Activated effector memory CD4-positive, alpha-beta T cell treated with Interleukin-2 at 50 U/mL for 16 hours (primary cell): ENCODE measurements at places on chromosomes 2 and 18.

DNA sequence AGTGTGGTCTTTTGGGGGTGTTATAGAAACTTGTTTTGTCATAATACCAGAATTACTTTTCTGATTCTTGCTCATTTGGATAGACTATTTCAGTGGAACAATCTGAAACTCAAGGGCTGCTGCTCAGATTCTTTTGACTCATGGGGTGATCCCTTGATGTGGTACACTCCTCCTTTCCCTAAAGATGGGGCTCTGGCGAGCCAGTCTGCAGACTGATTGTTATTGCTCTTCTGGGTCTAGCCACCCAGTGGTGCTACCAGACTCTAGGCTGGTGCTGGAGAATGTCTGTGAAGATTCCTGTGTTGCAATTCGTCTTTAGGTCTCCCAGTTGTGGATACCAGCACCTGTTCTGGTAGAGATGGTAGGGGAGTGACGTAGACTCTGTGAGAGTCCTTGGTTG, 4.2 kb upstream of the MARS2 start:
- no peak for DNase-seq

DNA sequence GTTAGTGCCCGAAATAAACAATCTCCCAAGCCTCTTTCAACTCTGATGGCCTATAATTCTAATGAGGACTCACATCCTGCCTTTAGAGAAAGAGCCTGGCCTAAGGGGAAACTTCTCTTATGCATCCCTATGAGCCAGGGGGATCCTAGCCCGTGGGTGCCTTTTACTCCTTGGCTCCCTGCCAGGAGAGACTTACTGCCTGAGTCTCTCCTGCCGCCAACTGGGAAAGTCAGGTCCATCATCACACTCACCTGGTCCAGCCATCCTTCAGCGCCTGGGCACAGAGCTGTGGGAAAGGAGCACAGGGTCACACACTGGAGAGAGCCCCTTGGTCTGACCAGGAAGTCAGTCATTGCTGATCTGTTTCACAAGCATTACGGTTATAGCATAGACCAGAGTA, 24.1 kb downstream of the ENOSF1 start:
- DNase-seq, result no peak

DNA sequence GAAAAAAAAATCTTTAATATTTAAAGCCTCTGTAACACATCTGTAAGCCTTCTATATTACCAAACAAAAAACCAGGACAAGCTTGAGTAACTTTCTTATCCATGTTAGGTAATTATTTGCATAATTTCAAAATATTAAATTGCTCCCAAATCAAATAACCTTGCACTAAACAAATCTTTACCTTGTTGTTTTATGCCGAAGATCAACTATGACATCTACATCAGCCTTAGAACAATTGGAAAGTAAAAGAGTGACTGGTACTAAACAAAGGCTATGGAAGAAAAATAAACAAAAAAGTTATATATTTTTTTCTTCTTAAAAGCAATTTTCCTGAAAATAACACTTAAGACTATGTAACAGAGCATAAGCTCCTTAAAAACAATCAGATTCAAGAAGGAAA, 71.2 kb upstream of the SLC25A52 start:
- no peak for DNase-seq

- DNase-seq, result no peak
Measured at GRCh38 chr2:175282300-175282699, 100.8 kb upstream of the ATP5MC3 start.

DNA sequence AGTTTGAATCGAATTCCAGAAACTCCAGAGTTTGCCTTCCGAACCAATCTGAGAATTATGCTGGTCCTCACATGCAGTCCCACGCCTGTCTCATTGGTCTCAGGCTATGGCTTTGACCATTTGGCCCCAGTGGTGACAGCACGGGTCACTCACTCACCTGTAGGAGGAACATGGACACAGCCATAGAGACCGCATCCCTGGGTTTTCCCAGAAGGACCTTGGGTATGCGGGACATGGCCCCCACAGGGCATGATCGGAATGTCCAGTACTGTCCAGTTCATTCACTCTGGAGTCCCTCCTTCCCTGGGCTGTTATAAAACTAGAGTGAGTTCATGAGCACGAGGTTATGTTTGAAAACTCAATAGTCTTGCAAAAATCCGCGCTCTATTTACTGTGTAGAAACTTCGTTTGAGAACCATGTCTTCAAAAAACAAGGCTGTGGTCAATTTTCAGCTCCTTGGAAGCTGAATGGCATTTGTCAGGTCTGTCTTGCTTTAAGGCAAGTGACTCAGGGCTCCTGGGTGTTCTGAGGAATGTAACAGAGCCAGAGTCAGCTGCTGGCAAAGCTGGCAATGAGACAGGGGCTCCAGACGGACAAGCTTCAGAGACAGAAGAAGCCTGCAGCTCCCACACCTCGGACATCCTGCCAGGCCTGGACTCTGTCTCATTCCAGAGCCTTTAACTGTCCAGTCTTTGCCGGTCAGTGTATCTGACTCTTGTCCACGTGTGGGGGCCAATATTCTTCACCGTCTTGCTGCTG, 86.7 kb upstream of the TMEM18 start:
- DNase-seq, result no peak
